Peyer's patch (tissue), 4 donors: ENCODE measurements at places on chromosomes 1 and 21. TPM values are rescaled to one million over a fixed set of nuclear protein-coding genes. Genes with fewer than 3 reads are reported as not detected.

GRCh38 chr1:30633294-30633693 lies 90.1 kb downstream of the MATN1 start:
- H3K27ac ChIP-seq, result no peak overlapping the region
- DNase-seq, result no peak
- no peaks in the 10 kb centered on the region for H3K4me1 ChIP-seq
- H3K4me3 ChIP-seq, result no peak overlapping the region
- H3K27me3 ChIP-seq, result no peaks in the 10 kb centered on the region
- no peaks in the 10 kb centered on the region for H3K36me3 ChIP-seq

GRCh38 chr1:220056374-220056773 lies 10.1 kb upstream of the EPRS1 start:
- DNase-seq, result no peak
- H3K36me3 ChIP-seq, result no peaks in the 10 kb centered on the region
- H3K4me1 ChIP-seq, result no peaks in the 10 kb centered on the region
- H3K4me3 ChIP-seq, result no peak overlapping the region

DNA sequence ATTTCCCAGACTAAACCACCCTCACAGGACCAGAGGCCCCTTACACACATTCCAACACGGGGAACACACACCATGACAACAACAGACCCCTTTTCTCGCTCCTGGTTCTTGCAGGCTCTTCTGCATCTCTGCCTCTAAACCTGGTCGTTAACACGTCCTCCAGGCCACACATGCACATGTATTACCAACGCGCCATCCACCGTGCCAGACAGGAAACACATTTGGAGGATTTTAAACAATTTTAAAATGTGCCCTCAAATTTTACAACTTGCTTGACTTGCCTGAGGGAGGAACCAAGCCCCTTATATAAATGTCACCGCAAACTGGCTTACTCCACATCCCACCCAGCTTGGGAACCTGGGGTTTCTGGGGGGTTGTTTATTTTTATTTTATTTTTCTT lies 16.9 kb upstream of the EFNA1 start:
- no peak for DNase-seq
- H3K27ac ChIP-seq, result no peak overlapping the region
- H3K27me3 ChIP-seq, result no peaks in the 10 kb centered on the region
- H3K36me3 ChIP-seq, result no peaks in the 10 kb centered on the region
- no peak overlapping the region for H3K4me3 ChIP-seq

- DNase-seq, result no peak
- no peak overlapping the region for H3K27ac ChIP-seq
- no peaks in the 10 kb centered on the region for H3K36me3 ChIP-seq
- no peaks in the 10 kb centered on the region for H3K27me3 ChIP-seq
- H3K4me1 ChIP-seq, result no peaks in the 10 kb centered on the region
- H3K4me3 ChIP-seq, result no peak overlapping the region
These were observed 325.3 kb upstream of the ADAMTS5 start for GRCh38 chr21:27292229-27292628.

DNA sequence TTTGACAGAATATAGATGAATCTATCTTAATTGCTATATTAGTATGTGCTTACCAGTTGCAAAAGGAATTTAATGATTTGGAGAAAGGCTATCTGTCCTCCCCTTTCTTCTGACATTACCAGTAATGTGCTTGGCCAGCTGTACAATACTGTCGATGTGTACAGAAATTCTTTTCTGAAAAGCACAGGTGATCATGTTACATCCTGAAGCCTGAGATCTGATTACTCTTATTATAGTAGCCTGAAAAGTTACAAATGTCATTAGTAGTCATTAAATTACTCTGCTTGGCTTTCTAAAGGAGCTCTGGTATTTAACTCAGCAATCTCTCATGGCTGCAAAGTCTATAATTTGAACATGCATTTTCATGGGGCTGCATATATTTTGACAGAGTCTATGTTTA lies 209.8 kb downstream of the PTPRC start:
- H3K4me3 ChIP-seq, result no peak overlapping the region
- no peak overlapping the region for H3K27ac ChIP-seq
- H3K4me1 ChIP-seq, result no peaks in the 10 kb centered on the region
- no peak for DNase-seq
- no peaks in the 10 kb centered on the region for H3K36me3 ChIP-seq

DNA sequence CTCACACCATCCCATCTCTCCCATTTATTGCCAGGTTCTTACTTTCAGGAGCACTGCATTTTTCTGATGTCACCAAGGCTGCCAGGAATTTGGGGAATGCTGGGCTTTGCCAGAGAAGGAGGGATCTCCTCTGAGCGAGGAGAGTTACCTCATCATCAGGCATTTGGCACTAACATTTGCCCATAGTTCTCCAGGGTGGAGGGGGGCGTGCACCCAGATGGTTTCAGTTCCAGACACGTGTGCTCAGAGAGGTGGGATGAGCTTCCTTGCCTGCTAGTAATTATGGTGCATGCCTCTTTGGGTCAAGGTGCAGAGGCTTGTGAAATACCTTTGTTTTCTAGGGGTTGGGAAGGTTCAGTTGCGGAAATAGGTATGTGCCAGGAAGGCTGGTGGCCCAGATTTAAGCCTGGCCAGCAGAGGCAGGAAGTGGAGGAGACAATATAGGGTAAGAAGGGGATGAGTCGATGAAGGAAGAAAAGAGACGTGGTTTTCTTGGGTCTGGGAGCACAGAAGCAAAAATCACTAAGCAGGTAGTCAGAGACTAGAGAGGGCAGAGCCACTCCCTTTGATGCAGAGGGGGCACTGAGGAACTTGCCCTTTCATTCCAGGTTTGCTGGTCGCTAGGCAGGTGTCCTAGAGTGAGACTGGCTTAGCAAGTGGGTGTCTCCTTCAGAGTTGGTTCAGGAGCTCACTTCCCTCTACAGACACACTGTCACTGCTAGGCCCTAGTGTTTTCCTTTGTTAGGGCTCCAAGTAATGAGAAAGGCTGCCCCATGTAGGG lies 7.2 kb downstream of the TUFT1 start:
- peak overlapping the region; percentile 58 for H3K27ac ChIP-seq
- DNase-seq, result peak; percentile 76
- no peaks in the 10 kb centered on the region for H3K27me3 ChIP-seq
- H3K4me1 ChIP-seq, result no peaks in the 10 kb centered on the region
- H3K4me3 ChIP-seq, result no peak overlapping the region

LCE6A gene
- total RNA-seq, result not detected

UBL4B gene
- total RNA-seq, result not detected

HMCN1 gene
- 11.6 TPM for total RNA-seq

REN gene
- not detected for total RNA-seq

VANGL2 gene
- 4.8 TPM for total RNA-seq
